LHCN-M2 (cell line): ENCODE measurements at places on chromosomes 12 and 14. TPM values are rescaled to one million over a fixed set of nuclear protein-coding genes. Genes with fewer than 3 reads are reported as not detected.

DNA sequence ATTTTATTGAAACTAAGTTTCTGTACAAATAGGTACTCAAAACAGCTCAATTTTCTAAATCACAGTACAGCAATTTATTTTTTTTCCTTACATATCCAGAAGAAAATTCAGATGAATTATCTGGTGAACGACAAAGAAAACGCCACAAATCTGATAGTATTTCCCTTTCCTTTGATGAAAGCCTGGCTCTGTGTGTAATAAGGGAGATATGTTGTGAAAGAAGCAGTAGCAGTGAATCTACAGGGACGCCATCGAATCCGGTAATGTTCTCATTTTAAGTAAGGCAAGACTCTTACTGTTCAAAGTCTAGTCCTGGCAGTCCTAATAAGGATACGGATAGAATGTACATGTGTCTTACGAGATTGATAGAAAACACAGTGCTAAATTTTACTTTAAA, 20.7 kb downstream of the MDM2 start:
- no peak for DNase-seq

DNA sequence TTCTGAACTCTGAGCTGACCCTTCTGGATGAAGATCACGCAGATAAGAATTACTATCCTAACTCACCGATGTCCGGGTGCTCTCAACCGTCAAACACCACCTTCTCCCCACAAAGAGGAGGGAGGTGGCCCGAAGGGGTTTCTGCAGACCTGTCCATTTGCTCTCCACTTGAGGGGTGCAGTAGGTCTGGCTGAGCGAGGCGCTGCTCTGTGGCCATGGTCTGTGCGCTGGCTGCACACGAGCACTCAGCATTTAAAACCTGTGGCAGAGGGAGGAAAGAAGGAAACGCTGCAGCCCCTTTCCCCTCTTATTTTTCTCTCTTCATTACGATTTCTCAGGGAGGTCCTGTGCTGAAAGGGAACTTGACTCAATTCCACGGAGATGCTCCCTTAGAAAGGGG, 1.5 kb upstream of the HOXC13 start:
- DNase-seq, result no peak

- no peak for DNase-seq
Measured at GRCh38 chr14:22394616-22395015, 194.4 kb downstream of the DAD1 start.

GRCh38 chr12:116547955-116548501, 11.2 kb upstream of the MAP1LC3B2 start:
- no peak for DNase-seq

Gene RHOJ
- not detected in 2 replicates for total RNA-seq

- no peak for DNase-seq
Measured at GRCh38 chr12:131063960-131064359, 110.3 kb downstream of the ADGRD1 start.

DNA sequence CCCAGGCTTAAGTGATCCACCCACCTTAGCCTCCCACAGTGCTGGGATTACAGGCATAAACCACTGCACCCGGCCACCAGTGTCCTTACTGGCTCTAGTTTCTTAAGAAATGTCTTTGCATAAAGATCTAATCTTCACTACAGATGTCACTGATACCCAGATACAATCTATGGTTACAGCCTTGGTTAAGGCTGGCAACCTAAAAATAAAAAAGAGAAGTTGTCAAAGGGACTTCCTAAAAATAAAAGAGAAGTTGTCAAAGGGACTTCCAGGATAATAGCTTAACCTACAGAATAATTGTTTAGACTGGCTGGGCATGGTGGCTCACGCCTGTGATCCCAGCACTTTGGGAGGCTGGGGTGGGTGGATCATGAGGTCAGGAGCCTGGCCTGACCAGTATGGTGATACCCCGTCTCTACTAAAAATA, 27.6 kb downstream of the ETFBKMT start:
- no peak for DNase-seq

Gene ARF3
- total RNA-seq, result 75.0 and 88.8 TPM in 2 replicates

- no peak for DNase-seq
Measured at GRCh38 chr14:29376237-29376636, 551.4 kb downstream of the PRKD1 start.

GRCh38 chr14:25090716-25091454, 40.9 kb upstream of the STXBP6 start:
- DNase-seq, result peak; percentile 70

Gene IGFBP6
- total RNA-seq, result 178 and 231 TPM in 2 replicates

Gene FBLN5
- 20.0 TPM in 2 replicates for total RNA-seq

GRCh38 chr14:72715850-72716228, 178.1 kb downstream of the DPF3 start:
- no peak for DNase-seq

DNA sequence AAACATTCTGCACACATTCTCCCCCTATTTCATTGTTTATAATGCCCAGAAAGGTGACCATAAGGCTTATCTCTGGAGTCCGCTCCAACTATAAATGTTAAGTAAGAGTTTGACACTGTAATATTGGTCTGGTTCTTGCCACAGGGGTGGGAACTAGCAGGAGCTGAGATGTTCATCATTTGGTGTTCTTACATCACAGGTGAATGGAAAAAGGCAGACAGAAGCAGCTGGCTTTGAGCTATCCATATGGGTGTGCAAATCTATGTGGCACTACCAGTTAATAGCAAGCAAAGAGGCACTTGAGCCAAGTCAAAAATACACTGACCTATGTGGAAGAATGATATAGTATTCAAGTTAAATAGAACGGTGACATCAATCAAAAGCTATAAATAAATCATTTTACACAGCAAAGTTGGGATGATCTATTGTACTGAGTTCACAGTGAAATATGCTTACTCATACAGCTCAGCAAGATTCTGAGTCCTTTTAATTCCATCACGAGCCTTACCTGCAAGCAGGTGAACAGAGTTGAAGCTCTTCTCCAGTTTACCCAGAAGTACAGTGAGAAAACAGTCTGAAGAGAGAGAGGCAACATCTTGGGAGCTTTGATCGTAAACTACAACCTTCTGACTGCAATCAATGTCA, 43.2 kb downstream of the DUSP16 start:
- DNase-seq, result no peak

Gene DAZAP2
- total RNA-seq, result 147 and 195 TPM in 2 replicates

DNA sequence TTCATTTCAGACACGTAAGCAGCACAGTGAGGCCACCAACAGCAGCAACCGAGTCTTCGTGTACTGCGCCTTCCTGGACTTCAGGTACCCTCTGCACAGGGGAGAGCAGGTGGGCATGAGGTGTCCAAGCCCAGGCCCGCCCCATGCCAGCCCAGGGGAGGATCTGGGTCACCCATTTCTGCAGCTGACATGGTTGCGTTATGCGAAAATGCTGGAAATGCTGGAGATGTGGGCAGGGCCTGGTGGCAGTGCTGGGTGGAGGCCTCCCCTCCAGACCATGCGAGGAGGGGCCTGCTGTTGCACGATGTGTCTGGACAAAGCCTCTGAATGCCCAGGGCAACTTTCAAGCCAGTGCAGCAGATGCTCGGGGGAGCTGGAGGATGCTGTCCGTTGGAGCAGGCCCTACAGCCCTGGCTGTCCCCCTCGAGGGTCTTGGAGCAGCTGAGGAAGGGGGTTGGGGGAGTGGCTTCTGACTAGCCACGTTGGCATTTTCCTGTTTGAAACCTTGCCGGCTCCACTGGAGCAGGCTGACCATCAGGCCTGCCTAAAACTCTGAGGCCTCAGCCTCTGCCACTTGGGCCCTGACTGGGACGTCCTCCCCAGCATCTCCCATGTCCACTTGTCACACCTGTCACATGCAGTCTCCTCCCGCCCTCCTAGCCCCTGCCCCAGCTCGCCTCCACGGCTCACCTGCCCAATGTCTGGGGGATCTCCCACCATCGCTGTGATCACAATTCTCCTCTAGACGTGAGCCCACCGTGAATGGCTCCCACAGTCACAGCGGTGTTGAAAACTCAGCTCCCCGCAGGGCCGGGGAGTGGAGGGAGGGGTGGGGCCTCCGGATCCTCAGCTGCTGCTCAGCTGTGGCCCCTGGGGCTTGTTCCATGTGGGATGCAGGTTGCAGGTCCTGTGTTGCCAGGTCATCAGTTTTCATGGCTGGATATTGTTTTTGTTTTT, 123.4 kb downstream of the ADGRD1 start:
- no peak for DNase-seq

Gene RTN1
- total RNA-seq, result 0.63 and 1.1 TPM in 2 replicates

DNA sequence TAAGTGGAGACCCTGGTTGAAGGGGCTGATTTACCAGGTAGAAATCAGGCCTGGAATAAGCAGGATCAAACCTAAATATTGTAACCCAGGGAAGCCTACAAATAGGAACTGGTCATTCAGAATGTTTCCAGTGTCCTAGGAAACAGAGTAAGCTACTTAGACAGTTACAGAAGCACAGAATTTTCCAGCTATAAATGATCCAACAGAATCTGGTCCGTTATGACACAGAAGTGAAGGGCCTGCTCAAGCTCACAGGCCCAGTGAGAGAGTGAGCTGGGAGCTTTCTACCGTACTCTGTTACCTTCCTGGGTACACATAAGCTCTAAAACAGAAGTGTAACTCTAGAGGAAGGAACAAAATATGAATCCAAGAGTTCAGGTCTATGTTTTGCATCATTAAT, 119.1 kb downstream of the TTC7B start:
- no peak for DNase-seq

Gene PLEKHG7
- total RNA-seq, result not detected in 2 replicates

GRCh38 chr12:59164991-59165718, 244.9 kb upstream of the LRIG3 start:
- peak; percentile 53 for DNase-seq

DNA sequence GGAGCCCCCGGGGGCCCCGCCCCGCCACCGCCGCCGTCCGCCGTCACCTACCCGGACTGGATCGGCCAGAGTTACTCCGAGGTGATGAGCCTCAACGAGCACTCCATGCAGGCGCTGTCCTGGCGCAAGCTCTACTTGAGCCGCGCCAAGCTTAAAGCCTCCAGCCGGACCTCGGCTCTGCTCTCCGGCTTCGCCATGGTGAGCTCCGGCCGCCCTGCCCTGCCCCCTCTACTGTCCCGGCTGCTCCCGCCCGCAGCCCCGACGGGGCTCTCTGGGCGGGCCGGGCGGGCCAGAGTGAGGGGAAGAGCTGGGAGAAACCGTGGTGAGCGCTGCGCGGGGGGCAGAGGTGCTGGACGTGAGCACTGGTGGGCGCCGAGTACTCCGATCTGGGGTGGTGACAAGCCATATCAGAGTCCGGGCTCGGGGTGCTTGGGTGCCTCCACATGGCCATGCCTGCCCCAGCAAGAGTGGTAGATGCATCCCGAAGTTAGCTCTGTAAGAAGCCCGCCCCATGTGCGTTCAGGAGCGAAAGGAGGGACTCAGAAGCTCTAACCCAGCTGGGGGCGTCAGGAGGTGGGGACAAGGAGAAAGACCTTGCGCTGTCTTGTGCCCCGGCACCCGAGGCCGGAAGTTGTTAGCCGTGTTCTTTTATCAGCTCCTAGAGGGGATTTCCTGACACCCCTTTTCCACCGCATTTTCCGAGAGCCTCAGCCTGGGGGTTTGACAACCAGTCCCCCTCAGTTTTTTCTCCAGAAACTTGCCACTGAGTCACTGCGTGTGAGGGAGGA, 717 bp downstream of the ORAI1 start:
- DNase-seq, result peak; percentile 62

Gene TPH2
- not detected in 2 replicates for total RNA-seq

DNA sequence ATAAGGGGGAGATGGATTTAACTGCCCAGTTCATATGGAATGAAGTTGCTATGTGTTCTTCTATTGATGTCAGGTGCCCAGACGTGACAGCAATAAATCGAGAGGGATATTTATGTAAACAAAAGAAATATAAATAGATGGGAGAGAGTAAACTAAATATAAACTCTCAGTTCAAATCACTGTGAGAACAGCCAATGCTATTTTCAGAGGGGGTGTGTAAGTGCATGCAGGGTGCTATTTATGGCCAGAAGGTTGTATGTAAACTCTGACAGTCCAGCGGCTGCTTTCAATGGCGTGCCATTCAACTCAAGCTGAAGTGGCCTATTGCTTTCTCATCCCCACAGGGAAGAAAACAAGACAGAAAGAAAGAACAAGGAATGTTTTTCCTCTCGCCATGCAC, 127.2 kb downstream of the KCNA5 start:
- no peak for DNase-seq

Gene BDKRB1
- total RNA-seq, result 0.98 and 4.2 TPM in 2 replicates
